ENCODE measurements at places on chromosomes 16 and 17.
A peak's percentile ranks its signal among the peaks of the same experiment; 100 is the strongest.

DNA sequence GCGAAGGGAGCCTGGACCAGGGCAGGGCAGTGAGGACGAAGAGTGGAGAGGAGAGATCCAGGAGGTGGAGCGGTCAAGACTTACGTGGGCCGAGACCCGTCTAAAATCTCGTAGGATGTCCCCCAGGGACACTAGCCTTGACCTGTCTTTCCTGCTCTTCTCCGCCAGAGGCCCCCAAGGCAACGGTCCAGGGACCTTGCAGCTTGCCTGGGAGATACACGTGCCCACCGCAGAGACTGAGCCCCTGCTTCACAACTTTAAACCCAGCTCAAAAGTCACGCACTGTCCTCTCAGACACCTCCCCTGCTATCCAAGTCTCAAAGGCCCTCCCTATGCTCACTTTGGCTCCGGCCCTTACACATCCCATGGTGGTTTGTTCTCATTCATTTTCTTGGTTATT is 9.4 kb downstream of the TIGD7 start:
- DNase-seq, result no peak

- DNase-seq, result no peak
Observed at GRCh38 chr17:22469941-22470340, 777.6 kb downstream of the KCNJ18 start.

GRCh38 chr17:81561494-81561885 is 9.3 kb upstream of the FAAP100 start:
- DNase-seq, result no peak

DNA sequence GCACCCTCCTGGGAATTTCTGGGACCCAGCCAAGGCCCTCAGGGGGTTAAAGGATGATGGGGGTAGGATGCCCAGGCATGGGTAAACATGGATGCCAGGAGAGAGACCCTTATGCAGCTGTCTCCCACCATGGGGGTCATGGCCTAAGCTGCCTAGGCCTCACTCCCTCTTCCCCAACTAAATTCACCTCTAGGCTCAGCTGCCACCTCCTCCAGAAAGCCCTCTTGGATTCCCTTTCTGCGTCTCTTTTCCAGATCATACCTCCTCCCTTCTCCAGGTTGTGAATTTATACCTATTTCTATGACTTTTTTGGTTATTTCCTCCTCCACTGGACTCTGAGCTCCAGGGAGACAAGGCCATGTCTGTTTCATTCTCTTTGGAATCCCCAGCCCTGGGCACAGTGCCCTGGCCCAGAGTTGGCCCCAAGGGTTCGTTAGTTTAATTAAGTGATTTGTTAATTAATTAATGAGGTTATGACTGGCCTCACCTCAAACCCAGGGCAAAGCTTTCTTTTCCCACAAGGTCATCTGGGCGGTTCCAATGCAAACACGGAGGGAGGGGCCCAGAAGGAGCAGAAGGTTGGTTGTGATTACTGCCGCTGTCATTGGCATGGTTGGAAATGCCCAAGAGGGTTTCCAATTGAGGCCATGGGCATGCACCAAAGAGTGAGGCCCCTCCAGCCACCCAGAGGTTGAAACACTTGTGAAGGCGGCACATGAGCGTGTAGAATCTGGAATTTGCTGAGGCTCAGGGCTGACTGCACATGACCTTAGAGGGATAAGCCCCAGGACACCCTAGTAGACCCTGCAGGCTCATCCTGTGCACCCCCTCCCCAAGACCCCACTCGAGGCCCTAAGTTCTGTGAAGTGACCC is 6.9 kb upstream of the KRT17 start:
- DNase-seq, result no peak

- no peak for DNase-seq
Observed at GRCh38 chr17:16435925-16436886, 20.8 kb downstream of the TRPV2 start.

DNA sequence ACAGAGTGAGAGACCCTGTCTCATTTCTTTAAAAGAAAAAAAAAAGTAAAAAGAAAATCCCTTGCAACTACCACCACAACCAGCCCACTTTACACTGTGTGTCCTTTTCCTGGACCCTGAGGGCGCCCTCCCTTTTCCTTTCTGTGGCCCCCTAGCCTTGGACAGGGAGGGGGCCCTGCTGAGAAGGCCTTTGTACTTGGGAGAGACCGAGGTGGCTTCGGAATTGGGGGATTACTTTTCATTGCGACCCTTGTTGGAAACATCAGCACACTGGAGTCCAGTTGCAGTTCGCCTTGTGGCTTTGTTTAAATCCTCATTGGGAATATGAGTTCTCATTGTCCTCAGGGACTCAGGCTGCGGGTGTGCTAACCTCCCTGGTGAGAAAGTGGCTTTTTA is 9.4 kb upstream of the DNASE1 start:
- DNase-seq, result no peak

DNA sequence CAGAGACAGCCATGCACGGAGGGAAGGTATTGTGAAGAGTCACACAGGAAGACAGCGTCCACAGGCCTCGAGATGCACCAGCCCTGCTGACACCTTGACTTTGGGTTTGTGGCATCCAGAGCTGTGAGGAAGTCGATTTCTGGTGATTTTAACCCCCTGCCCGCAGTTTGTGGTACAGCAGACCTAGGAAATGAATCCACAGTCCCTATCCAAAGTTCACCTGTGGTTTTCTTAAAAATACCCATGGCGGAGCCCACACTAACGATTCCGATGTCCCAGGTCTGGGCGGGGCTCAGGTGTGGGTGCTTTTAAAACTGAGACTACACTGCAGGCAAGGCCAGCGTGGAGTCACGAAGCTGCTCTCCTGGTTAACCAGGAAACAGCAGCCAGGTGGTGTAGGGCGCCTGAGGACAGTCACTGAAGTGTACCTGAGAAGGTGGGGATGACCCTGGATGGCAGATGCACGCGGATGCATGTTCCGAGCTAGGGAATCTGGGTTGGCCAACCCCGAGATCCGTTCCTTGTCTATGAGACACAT is 14.4 kb upstream of the MEAK7 start:
- no peak for DNase-seq

- no peak for DNase-seq
Observed at GRCh38 chr17:19457830-19458271, 46.8 kb downstream of the RNF112 start.

GRCh38 chr16:2948807-2949704 is 15.0 kb upstream of the KREMEN2 start:
- DNase-seq, result no peak

DNA sequence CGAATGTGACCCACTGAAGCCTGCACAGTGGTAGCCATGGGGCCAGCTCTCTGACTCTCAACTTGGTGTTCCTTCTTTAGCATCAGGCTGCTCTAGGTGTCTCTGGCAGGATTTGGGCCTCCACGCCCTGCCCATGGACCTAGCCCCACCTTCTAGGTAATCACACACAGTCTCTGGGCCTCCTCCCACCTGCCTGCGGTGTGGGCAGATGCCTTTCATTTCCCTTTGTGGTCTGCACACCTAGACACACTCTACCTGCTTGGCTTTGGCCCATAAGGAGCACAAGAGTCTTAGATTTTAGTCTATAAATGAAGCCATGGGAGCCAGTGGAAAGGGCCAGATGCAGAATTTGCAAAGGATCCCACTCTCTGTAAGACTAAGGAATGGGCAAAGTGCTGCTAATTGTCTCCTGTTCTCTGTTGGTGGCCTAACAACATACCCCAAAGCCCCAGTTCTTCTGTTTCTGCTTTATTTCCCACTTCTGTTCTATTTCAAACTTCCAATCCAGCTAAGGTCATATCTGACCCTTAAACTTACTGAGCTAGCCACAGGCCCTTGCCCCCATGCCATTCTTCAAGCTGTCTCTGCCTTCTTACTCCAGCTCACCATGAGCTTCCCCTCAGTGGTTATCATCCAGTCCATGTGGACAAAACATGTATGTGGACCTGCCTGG is 7.2 kb upstream of the MFSD6L start:
- DNase-seq, result no peak

DNA sequence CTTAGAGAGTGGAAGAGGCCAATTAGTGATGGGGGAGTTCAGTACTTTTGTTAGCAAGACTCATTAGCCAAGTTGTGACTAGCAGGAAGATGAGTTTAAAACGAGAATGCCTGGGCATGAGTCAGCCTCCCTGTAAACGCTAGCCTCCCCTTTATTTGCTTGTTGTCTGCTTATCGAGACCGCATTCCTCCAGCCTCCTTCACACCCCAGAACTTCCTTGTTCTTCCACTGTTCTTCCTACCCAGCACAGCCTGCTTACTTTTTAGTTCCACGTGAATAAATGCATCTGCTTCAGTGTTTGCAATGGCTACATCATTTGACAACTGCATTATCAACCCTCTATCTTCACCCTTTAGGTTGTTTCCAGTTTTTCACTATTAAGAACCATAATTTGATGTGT is 20.2 kb upstream of the OR3A1 start:
- DNase-seq, result no peak

DNA sequence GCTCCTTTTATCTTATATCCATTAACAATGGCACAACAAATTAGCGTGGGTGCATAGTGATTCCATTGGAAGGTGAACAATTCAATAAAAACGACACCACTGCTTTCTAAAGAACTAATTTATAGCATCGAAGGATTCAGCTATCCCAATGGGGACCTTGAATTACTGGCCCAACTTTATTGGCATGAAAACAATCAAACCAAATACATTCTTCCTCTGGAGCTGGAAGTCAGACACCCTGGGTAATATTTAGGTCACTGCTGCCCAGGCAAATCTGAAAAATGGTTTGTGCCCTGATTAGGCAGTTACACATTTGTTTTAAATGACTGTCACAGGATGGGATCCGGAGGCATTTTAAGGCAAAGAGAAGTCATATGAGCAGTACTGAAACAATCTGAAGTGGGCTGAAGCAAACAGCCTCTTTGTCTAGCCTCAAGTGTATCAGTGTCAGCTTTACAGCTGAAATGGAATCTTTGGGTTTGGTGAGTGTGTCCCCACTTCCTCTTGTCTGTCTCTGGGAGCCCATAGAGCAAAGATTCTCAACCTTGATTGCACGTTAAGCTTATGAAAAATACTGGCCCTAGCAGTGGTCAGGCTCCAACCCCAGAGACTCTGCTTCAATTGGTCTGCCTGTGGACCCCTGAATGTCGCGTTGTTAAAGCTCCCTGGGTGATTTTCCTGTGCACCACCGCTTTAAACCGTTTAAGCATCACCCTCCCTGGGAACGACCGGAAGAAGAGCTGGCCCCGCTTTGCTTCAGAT is 30.3 kb downstream of the CDK5R1 start:
- no peak for DNase-seq

DNA sequence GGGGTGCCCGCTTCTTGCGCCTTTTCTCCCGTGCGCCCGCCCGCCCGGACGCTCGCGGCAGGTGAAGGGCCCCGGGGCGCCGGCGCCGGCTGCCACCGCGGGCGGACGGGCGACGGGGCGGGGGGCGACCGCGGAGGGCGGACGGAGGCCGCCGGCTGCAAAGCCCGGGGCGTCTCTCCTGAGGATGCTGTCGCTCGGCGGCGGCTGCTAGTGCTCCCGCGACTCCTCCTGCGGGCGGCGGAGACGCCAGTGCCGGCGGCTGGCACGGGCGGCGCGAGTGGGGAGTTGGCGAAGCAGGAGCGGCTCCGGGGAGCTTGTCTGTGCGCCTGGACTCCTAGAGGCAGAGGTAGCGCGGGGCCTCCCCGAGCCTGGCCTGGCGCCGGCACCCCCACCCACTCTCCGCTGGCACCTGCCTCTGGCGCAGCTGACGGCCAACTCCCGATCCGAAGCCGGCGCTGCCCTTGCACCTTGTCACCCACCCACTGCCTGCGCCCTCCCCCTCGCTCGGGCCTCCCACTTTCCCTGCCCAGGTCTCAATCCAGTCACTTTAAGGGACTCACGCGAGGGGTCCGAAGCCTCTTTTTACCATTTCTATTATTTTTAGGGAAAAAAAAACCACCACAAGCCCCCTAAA is at the start of gene FAM20A:
Gene FAM20A (minus strand): TSS at position 437 of the 634 bp plus-strand sequence. CDS start 701 bp downstream, outside the sequence.
- no peak for DNase-seq

GRCh38 chr16:68283801-68284598 is 19.7 kb downstream of the SLC7A6 start:
- DNase-seq, result peak; percentile 18

GRCh38 chr16:4390266-4391260 is 18.9 kb downstream of the VASN start:
- DNase-seq, result no peak

GRCh38 chr17:78040440-78041385 is 82.2 kb downstream of the TNRC6C start:
- peak; percentile 65 for DNase-seq

- DNase-seq, result no peak
Observed at GRCh38 chr16:14062261-14062660, 8.9 kb upstream of the MRTFB start.

GRCh38 chr17:62780269-62780668 is 27.8 kb downstream of the MARCHF10 start:
- DNase-seq, result no peak

- no peak for DNase-seq
Observed at GRCh38 chr17:19570544-19571062, 36.9 kb downstream of the SLC47A1 start.

GRCh38 chr17:6868582-6868981 is 37.1 kb upstream of the TEKT1 start:
- no peak for DNase-seq

- DNase-seq, result no peak
Observed at GRCh38 chr17:66813296-66813695, 21.6 kb upstream of the CACNG5 start.

- no peak for DNase-seq
Observed at GRCh38 chr16:56561126-56561525, 3.7 kb upstream of the MT4 start.

GRCh38 chr17:68257934-68258333 is 10.1 kb downstream of the AMZ2 start:
- no peak for DNase-seq

- DNase-seq, result no peak
Observed at GRCh38 chr16:70152578-70153302, 20.8 kb upstream of the CLEC18C start.

GRCh38 chr16:81630635-81631031 is 148.5 kb upstream of the PLCG2 start:
- DNase-seq, result no peak

DNA sequence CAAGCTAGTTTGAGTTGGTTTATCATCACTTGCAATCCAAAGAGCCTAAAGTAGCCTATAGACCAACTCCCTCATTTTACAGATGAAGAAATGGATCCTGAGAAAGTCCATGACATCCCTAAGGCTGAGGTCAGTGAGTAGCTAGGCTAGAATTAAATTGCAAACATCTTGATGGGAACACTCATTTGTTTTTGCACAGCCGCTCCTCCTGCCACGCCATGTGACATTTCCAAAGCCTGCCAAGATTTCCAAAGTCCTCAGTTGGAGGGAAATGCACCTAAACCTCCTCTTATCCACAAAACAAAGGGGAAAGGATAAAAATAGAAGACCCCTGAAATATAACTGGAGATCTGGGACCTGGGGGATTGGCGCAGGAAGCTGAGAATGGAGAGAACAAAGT is 15.0 kb downstream of the TMEM92 start:
- peak; percentile 51 for DNase-seq

GRCh38 chr16:48101069-48101674 is 54.6 kb downstream of the ABCC12 start:
- no peak for DNase-seq

- peak; percentile 21 for DNase-seq
Observed at GRCh38 chr17:79562192-79562930, 48.5 kb downstream of the RBFOX3 start.

- DNase-seq, result no peak
Observed at GRCh38 chr16:4091240-4092012, 24.8 kb downstream of the ADCY9 start.

GRCh38 chr16:54417384-54417783 is 130.8 kb upstream of the IRX3 start:
- DNase-seq, result no peak

Measured in cardiac muscle cell (in vitro differentiated cells and primary cell).